ENCODE measurements at places on chromosomes 11 and 22.

DNA sequence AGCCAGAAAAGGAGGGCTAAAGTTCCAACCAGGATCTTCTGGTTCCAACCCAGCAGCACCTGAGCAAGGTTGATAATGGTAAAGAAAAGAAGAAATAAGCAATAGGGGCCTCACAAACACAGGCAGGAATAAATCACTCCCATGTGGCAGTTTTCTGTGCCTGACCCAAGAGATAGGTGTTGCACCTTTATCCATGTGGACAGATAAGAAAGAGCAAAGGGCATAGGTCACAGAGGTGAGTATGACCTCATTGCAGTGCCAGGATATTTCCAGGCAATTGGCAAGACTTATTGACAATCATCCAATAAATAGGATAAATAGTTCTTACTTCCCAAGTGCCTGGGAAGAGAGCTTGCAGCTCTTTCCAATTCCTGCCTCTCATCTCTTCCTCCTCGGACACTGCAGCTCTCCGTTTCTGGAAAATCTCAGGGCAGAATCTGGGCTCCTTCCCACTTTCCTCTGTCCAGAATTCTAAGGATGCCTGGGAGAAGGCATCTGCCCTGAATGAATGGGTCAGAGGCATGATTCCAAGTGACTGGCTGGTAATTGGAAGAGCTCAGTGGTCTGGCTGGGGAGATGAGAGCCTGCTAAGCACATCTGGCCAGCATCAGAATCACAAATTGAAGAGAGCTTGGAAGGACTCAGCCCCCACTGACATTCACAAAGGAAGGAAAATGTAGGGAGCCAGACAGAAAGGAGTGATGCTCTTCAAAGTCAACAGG lies 14.5 kb upstream of the LRRC55 start:
- no peak for DNase-seq

GRCh38 chr11:18383388-18384156 lies 10.8 kb upstream of the LDHA start:
- DNase-seq = peak; percentile 44

DNA sequence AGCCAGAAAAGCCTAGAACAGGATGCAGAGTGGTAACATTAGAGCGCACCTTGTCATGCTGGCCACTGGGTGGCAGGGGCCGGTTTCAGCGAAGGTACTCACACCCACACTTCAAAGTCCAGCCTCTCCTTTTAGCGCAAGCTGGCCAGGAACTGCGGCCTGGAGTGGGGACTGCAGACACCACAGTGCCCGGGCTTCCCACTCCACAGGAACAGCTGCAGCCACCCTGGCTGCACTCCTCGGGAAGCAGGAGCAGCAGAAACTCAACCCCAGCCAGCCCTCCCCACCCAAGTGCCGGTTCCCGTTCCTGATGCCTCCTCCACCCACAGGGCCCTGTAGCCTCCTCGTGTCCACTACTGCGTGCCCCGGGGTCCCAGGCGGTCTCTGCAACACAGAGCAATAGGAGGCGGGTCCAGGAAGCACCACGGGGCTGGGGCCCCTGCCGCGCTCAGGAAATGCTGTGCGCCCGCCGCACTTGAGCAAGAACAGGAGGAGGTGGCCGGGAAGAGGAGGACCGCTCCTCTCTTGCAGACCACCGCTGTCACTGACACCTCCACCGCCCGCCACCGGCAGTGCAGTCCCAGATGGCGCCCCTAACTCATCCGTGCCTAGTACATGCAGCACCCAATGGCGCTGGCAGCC lies 2.2 kb downstream of the RFPL2 start:
- DNase-seq = no peak

- no peak for DNase-seq
These were observed 2.4 kb upstream of the E2F8 start for GRCh38 chr11:19243143-19243542.

DNA sequence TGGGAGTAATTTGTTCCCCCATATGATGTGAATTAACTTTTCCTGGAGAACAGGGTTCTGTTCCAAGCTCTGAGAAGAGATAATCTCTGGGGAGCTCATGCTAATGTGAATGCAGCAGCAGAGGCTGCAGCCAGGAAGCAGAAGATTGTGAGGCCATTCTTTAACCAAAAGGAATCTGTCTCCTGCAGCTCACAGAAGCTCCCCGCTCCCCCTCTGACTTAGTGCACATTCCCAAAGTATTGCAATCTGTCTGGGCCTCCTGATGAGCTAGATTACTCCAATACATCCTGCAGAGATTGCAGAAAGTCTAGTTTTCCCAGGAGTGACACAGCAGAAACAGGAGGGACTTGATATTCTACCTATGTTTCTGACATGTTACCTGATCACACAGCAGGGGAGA lies 420.6 kb upstream of the FAT3 start:
- DNase-seq = no peak

GRCh38 chr11:112118176-112118575 lies 31.5 kb downstream of the SDHD start:
- no peak for DNase-seq

- DNase-seq = peak; percentile 56
These were observed 50.4 kb downstream of the FAM83F start for GRCh38 chr22:40044870-40045834.

GRCh38 chr22:46286941-46287872 lies 9.5 kb upstream of the GTSE1 start:
- DNase-seq = no peak

DNA sequence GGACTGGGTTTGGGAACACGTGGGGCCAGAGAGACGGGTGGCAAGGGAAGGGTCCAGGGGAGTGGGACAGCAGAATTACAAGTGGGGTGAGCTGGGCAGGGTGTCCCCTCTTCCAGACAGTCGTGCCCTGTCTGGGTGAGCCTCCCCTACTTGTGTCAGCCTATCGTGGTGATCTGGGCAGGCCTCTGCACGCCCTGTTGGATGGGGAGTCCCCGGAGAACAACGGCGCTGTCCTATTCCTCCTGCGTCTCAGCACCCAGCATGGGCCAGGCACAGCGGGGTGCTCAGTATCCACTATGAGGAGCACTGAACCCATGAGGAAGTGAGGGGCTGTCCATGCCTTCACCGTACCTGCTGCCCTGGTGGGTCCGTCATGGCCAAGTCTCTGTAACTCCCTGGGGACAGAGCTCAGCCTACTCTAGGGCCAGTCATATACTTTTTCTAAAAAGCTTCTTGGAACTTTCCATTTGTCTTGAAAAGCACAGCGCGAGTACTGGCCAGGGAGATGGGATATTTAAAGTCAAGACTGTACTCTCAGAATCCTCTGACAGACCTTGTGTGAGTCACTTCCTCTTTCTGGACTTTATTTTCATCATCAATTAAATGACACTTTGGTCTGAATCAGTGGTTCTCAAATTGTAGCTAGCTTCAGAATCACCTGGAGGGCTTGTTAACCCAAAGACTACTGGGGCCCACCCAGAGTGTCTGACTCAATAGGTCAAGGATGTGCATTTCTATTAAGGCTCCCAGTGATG lies 81.7 kb upstream of the NECTIN1 start:
- no peak for DNase-seq

GRCh38 chr22:19174106-19175025 lies 4.2 kb downstream of the SLC25A1 start:
- DNase-seq = no peak
